ENCODE measurements at places on chromosomes 4 and X.
A peak's percentile ranks its signal among the peaks of the same experiment; 100 is the strongest.

GRCh38 chr4:148376151-148376550 is 66.1 kb downstream of the NR3C2 start:
- peak; percentile 12 for DNase-seq

DNA sequence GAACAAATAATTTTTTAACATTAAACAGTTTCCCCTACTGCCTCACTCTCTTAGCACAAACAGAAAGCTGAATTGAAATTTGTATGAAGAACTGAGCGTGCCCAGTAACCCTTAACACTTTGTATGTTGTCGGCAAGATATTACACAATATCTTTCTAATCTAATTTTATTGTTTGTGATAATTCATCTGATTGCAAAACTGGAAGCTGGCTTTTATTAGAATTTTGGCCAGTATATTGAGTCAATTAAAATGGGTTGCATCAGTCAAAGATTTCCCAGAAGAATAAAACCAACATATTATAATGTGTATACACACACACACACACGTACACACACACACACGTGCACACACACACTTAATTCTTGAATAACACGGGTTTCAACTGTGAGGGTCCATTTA is 2332.1 kb downstream of the PCDH7 start:
- DNase-seq = no peak

DNA sequence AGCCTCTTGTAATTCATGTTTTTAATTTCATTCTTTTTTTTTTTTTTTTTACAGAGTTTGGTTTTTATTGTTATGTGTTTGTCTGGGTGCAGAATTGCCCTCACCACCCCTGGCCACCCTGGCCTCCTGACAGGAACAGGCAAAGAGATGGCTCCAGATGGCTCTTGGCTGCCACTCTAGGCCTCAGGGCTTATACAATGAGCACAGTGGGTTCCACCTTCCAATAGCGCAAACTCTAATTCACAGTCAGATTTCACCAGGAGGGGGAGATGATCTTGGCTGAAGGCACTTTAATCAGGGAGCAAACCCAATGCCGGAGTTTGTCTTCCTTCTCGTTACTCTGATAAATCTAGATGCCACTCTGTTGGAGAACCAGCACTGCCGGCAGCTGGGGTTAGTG is 24.8 kb downstream of the CPE start:
- no peak for DNase-seq

DNA sequence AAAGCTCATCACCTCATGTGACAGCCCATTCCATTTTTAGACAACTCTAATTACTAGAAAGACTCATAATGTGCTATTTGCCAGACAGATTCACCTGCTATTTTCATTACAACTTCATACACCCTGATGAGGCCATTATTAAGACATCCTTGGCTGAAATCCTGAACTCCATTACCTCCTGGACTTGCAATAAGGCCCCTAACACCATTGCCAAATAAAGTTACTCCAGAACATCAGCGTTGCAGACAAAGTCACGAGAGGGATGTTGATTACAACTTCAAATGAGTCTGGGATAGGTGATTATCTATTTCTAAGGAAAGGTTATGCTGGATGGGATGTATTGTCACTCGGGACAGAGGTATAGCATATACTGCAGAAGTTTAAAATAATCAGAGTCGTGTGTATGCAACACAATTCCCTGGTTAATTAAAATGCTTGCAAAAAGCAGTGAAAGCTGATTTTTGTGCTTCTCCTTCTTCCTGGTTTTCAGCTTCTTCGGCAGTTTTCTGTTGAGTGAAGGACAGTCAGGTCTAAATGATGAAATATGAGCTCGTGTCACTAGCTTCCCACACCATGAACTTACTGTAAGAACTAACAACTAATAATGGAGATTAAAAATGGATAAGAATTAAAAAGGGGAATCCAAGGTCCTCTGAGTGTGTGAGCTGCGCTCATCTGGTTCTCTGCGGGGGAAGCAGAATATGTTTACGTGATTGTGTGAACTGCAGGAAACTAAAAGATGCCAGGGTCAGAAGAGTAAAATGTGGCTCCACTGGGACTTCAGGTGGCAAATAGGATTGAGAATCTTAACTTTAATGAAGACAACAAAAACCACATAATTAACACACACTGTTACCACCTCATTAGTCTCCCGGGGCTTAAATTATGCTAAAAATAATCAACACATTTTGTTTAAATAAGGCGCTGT is 17.6 kb upstream of the SOD3 start:
- DNase-seq = no peak

DNA sequence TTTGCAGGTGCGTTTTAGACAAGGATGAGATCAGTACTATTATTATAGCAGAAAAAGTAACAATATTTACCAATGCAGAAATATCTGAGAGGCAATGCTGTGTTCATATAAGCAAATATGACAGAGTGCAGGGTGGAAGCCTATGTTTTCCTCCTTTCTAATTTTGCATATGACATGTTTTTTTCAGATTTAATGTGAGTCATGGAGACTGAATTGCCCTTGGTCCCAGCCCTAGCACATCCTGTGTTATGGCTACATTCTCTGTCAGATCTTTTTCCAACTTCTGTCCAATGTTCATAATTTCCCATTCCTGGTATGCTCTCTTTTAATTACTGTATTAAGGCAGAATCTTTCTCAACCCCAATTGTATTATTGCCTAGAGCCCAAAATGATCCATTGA is 165.6 kb downstream of the SLC7A11 start:
- no peak for DNase-seq

DNA sequence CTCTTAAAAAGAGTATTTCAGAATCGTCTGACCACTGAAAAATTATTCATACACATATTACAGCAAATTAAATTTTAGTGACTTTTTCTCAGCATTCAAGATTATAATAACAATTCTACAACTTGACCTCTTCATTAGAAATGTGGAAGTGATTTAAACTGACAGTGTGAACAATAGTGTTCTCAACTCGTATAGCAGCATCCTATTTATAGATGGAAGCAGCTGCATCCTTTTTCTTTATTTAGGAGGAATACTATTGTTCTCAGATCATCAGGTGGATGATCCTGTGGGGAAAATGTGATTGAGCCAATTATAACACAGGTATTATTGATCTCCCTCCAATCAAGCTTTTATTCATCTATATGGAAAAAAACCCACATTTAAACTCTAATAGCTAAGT is 56.7 kb downstream of the RAPGEF2 start:
- no peak for DNase-seq

GRCh38 chr4:169756971-169757574 is 671 bp downstream of the HPF1 start:
- DNase-seq = no peak

GRCh38 chr4:83362492-83363329 is 28.1 kb upstream of the HPSE start:
- peak; percentile 15 for DNase-seq

DNA sequence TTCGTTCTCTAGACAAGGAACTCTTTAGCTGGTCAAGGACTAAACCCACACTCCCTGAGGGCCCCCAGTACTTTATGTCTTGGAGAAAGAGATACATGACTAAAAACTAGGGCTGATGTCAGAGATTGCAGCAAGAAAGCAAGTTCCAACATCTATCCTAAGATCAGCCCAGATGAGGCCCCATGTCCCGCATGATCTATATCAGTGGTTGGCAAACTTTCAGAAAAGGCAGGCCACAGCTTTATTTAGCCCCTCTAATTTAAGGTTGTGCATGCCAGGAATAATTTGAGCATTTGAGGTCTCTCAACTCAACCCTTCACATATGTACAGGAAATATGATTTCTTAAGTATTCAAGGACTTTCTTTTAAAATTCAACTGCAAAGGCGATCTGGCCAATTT is 44.1 kb upstream of the FRMD7 start:
- no peak for DNase-seq

DNA sequence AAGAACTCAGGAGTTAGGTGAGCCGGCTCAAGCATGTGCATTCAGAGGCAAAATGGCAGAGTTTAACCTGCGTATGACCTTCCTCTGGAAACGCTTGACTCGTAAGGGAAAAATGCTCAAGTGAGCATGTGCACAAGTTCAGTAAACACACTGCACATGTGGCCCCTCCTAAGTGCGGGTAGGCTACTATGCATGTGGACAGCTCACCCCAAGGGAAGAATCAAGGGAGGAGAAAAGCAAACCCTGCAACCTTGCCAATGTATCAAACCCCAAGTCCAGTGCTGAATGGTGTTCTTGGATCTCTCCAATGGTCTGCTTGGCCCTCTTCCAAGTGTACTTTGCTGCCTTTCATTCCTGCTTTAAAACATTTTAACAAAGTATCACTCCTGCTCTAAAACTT is 407.1 kb downstream of the ADAM29 start:
- DNase-seq = no peak

DNA sequence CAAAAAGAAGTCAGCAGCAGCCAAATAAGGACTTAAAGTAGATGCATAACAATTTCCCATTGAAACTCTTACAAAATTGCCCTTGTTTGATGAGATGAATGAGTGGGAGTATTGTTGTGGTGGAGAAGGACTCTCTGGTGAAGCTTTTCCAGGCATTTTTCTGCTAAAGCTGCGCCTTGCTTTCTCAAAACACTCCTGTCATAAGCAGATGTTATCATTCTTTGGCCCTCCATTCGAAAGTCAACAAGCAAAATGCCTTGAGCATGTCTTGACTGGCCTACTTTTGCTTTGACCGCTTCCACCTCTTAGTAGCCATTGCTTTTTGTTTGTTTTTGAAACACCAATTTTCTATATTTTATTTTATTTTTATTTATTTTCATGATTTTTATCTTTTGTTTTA is 340.9 kb upstream of the FGF13 start:
- no peak for DNase-seq

GRCh38 chr4:14902342-14902741 is 99.9 kb upstream of the CPEB2 start:
- DNase-seq = no peak

DNA sequence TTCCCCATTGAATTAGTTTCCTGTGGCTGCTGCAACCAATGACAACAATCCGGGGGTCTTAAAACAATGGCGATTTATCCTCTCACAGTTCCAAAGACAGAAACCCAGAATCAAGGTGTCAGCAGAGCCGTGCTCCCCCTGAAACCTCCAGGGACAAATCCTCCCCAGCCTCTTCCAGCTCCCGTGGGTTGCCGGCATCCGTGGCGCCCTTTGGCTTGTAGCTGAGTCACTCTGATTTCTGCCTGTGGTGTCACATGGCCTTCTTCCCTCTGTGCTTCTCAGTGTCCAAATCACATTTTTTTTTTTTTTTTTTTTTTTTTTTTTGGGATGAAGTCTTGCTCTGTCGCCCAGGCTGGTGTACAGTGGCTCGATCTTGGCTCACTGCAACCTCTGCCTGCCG is 64.5 kb upstream of the STX18 start:
- DNase-seq = no peak

DNA sequence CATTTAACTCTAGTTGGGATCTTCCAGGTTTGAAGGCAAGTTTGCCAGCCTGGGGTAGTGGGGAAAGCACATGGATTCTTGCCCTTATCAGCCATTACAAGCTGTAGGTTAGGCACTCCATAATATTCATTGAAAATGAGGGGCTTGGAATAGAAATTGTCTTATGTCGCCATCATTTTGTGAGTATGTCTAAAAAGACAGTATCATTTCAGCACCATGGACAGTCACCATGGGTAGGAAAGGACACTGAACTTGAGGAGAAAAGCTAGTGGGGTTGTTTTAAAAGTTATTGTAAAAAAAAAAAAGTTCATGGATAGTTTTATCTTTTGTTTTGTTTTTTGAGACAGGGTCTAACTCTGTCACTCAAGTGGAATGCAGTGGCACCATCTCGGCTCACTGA is 356.1 kb downstream of the HNRNPD start:
- peak; percentile 19 for DNase-seq

GRCh38 chrX:55486736-55487135 is 2.9 kb downstream of the USP51 start:
- no peak for DNase-seq

GRCh38 chrX:148914783-148915182 is 414.4 kb downstream of the AFF2 start:
- DNase-seq = no peak

DNA sequence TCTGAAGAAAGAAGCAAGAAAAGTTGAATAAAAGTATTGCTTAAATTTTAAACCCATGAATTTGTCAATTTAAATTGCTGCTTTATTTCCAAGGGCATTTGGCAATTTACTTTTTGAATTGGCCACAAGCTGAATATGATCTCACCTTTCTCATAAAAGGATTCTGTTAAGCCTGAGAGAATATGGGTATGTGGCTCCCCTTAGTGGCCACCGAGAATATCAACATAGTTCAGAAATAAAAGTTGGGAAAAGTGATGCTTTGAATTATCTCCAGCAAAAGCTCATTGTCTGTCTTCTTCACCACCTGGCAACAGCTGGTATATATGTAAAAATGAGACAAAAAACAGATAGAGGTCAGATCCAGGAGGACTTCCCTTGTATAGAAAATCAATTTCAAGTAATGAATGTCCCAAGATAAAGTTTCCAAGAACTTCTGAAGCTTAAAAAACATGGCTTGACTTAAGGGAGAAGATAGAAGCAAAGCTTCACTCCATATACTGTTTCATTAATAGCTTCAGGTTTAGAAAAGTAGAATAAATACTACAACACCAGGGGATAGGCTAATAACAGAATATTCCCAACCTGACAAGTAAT is 290.7 kb upstream of the FAM241A start:
- peak; percentile 15 for DNase-seq

DNA sequence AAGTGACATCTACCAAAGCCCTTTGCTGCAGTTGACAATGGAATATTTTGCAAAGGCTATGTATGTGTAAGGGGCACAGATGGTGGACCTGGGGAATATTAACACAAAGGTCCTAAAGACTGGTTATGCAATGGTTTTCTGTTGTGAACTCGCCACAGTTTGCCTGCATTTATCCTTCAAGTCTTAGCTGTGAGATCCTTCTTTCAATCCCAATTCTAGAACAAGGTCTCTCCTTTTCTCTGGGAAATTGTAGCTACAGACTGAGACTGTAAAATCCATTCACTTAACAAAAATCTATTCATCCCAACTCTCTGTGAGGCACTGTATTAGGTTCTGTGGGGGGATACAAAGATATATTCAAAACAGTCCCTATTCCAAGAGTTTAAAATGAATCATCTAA is 250.4 kb downstream of the GPM6A start:
- DNase-seq = no peak

GRCh38 chr4:15459706-15460105 is 10.0 kb upstream of the CC2D2A start:
- no peak for DNase-seq

DNA sequence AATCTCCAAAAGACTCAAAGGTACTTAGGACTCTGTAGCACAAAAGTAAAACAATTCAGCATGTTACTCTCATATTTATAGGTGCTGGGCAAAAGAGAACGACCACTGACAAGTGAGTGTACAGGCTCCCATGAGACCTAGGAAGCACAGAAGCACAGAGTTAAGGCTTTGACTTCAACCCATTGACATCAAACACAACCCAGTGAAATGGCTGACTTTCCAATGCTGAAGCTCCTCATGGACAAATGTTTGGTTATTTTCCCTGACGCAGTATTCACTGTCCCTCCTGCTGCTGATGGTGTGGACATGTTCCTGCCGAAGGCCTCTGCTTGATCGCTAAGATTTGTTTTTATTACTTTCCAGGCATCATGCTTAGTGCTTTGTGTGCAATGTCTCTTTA is 148.7 kb downstream of the TSPAN5 start:
- no peak for DNase-seq

GRCh38 chr4:54093324-54094240 is 6.4 kb upstream of the GSX2 start:
- DNase-seq = peak; percentile 53
